ENCODE measurements at places on chromosomes 1 and 21.

- no peak for DNase-seq
Measured at GRCh38 chr1:156945881-156946661, 25.6 kb downstream of the LRRC71 start.

- no peak for DNase-seq
Measured at GRCh38 chr21:44838039-44838895, 20.4 kb upstream of the SUMO3 start.

- DNase-seq: no peak
Measured at GRCh38 chr1:93353286-93353685, 7.6 kb downstream of the DR1 start.

DNA sequence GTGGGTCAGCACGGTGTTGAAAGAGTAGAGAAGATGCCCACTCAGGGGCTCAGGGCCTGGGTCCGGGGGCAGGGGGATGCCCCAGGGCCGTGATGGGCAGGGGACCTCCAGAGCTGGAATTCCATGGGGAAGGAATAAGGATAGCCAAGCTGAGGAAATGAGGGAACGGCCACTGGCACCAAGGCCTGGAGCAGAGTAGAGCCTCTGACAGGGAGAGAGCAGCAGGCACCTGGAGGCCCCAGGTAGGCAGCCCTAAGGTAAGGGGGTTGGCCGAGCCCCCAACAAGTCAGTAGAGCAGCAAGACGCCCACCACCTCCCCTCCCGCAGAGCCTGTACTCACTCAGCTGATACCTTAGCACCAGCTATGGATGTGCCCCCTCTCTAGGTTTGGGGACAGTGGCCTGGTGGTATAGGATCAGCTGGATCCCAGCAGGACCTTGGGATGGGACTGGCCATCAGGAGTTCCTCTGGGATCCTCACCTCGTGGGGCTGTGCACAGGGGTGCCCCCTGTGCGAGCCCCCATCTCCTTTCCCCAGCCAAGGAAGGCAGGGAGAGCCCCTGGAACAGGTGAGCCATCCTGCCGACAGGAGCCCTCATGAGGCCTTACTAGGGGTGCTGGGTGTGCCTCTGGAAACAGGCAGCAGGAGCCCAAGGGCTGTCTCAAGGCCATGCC lies 21.0 kb upstream of the ARF1 start:
- no peak for DNase-seq

- DNase-seq: no peak
Measured at GRCh38 chr1:46420533-46420915, 26.4 kb downstream of the FAAH start.

DNA sequence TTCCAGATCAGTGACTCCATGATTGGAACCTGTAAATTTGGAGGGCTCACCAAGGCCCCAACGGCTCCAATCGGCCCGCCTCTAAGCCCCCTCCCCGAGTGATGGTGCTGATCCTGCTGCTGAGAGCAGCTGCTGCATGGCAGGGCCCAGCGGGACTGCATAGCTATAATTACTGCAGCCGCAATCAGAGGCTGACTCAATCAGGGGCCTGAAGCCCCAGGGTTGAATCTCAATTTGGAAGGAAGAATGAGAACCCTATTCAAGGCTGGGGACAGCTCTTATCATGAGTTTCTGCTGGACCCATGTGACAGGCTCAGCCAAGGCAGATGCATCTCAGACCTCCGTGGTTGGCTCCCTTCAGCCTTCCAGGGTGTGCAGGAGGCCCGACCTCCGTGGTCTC lies 42.8 kb upstream of the MAGOH start:
- no peak for DNase-seq

- no peak for DNase-seq
Measured at GRCh38 chr1:116152950-116153691, 41.9 kb downstream of the MAB21L3 start.

DNA sequence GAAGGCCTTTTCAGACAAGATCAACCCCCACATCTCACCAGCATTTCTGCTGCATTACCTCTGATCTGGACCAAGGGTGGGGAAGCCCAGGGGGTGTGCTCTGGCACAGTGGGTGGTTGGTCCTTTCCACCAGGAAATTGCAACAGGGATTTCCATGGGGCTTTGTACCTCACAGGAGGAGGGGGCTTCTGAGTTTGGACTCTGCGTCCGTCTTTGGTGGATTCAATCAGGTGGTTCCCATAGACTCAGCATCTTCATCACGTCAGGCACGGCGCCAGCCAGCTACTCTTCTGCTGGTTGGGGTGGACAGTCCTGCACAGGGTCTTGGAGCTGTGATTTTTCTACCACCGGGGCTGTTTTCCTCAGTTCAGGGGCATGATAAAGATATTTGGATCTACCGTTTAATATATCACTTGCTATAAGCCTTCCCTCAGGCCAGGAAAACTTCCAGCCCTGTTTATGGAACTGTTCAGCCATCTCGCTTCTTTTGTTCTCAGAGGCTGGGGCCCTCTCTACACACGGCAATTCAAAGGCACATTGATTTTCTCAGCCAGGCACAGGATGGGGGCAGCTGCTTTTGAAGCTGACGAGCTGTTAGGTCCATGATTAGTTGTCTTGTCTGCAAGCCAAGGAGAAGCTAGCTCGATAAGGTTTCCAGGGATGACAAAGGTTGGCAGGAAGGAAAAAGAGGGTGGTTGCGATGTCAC lies 467.3 kb downstream of the CAMTA1 start:
- DNase-seq: no peak

DNA sequence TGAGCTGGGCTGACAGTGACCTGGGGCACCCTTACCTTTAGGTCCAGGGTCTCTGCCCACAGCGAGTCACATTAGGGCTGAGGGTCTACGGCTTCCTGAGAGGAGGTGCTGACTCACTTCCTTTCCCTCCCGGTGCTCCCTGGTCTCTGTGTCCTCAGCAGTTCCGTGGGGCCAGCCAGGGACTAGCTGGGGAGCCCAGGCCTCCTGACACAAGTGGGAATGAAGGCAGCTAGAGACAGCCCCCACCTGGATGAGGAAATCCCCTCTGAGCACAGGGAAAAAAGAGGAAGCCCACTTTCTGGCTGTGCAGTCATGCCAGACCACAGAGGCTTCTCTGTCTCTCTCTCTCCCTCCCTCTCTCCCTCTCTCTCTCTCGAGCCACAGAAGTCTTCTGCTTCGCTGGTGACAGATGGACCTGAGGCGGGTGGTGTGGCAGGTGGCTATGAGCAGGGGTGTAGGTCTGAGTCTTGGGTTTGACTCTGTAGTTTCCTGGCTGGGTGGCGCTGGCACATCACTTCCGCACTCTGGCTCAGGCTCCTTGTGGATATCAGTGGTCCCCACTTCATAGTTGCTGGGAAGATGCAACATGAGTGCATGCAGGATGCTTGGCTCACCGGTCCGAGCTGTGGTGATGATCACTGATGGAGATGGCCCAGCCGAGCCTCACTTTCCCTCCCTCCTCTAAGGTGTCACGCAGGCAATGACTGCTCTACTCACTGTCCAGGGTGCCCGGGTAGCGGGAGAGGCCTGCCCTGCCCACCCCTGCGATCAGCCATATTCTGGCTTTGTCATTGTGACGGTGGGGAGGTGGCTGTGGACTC lies 3.5 kb downstream of the SLC66A1 start:
- DNase-seq: no peak

DNA sequence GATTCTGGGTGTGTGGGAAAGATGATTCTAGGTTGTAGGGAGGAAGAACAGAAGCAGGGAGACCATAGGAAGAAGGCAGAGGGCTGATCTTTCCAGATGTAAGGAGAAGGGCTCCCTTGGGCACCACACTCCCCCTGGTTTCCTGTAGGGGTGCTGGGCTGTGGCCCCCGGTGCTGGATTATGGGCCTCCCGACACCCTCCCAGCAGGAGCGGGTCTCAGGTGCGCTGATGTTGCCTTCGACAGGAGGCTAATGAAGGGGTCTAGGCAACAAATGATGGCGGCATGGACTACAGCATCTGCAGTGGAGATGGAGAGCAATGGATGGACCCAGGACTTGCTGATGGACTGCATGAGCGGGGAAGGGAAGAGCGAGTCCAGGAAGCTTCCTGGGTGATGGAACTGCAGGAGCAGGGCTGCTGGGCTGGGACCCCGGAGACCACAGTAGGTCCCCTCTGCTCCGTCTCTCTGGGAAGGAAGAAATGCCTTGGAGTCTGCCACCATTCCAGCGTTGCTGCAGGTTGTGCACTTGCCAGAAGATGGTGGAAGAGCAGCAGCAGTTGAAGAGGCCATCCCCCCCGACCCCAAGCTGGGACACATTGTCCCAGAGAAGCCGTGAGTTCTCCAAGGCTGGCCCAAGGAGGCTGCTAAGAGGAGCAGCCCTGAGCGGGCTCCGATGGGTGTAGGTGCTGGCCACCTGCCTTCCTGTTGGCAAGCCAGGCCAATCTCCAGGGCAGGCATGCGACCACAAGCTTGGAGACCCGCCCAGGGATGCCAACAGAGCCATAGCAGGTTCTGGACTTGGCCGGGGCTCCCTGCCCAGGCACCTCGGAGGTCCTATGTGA lies 95.4 kb upstream of the VAMP3 start:
- DNase-seq: no peak

- DNase-seq: no peak
Measured at GRCh38 chr1:244085891-244086290, 34.8 kb downstream of the ZBTB18 start.

DNA sequence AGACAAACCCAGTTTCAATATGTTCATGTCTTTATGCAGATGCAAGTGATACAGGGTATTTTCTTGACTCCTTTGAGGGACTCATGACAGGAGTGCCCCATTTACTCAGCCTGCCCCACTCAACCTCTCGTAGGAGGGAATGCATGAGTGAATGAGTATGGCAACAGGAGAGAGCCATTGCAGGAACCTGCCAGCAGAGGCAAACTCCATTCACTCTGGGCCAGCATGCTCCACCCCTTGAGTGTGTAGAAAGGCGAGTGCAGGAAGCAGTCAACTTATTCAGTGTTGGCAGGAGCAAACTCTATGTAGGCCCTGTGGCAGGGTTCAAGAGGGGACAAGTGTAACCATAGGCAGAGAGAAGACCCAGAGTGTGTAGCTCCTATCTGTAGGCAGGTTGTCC lies 1526.3 kb downstream of the PLA2G4A start:
- no peak for DNase-seq

- DNase-seq: no peak
Measured at GRCh38 chr1:44693900-44694299, 19.4 kb downstream of the ARMH1 start.

DNA sequence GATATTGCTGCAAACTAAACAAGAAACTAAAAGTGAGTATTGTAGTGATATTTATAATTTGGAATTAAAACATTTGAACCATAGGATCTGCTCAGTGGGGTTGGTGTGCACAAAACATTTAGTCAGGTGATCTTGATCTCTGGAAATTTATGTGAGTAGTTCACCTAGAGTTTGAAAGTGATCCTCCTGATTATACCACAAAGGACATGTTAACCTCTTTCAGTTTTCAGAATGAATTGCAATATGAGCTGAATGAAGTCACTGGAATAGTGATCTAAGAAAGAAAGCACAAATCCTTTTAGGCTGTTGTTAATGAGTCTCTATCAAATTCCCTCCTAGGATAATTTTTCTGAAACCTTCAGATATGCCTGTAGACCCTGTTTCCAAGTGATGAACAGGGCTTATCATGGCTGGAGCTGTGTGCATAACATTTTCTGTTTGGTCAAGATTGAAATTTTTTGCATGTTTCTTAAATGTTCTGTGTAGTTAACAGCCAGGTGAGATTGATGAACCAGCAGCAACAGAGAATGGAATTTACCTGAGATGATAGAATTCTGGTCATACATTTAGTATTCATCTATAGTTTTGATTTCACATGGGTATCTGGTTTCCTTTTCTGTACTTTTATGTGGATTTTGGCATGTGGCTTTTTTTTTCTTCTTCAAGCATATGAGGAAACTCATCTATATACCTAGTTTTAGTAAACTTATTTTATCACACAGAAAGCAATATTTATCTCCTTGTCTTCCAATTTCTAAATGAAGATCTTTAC lies 25.5 kb downstream of the CDC14A start:
- no peak for DNase-seq

GRCh38 chr1:40036574-40036973 lies 4.0 kb upstream of the CAP1 start:
- no peak for DNase-seq

DNA sequence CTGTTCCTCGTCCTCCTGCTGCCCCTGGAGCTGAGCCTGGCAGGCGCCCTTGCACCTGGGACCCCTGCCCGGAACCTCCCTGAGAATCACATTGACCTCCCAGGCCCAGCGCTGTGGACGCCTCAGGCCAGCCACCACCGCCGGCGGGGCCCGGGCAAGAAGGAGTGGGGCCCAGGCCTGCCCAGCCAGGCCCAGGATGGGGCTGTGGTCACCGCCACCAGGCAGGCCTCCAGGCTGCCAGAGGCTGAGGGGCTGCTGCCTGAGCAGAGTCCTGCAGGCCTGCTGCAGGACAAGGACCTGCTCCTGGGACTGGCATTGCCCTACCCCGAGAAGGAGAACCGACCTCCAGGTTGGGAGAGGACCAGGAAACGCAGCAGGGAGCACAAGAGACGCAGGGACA lies 14.8 kb downstream of the DRAXIN start:
- DNase-seq: no peak

GRCh38 chr1:173297798-173298391 lies 90.8 kb upstream of the TNFSF4 start:
- DNase-seq: peak; percentile 9

DNA sequence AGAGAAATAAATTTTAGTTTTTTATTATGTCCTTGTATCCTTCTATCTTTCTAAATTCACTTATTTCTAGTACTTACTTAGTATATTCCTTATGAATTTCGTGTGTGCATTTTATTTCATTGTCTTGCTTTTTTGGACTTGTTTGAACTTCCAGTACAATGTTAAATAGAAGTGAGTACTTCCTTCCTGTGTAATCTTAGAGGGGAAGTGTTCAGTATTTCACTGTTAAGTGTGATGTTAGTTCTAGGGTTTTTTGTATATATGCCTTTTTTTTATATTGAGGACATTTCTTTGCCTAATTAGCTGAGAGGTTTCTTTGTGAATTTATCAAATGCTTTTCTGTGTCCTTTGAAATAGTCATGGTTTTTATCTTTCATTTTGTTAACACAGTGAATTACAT lies 10.7 kb downstream of the LYPLAL1 start:
- no peak for DNase-seq

DNA sequence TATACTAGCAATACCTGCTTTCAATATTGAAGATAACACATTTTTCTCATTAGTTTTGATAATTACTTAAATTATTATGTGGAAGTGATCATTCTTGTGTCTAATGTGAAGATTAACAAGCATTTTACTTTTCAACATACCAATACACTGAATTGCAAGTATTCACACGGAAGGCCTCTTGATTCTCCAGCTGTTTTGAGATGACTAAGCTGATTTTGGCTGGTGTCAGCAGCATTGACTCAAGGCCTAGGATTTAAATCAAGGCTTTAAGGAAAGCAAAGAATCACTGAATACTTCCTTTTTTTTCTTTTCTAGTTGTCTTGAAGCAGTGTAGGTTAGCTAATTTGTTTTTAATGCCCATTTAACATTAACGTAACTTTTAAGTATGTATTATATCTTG lies 373.7 kb downstream of the SRGAP2C start:
- no peak for DNase-seq

DNA sequence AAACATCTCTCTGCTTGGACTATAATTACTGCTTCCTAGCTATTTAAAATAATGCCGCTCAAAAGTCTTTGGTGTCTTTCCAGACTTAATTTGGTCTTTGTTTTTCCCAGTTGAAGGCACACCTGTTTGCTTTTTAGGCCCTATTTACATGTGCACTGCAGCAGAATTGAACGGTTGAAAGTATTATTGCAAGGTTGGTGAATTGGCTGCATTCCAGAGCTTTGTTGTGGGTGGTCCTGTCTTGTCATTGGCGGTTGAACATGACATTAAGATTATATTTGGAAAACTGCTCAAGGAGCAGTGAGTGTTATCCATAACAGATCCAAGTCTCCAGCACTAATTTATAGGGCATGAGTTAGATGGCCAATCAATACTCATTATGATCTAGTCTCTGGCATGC lies 656.3 kb downstream of the PTPRC start:
- peak; percentile 71 for DNase-seq

GRCh38 chr1:155092131-155092530 lies 13.5 kb downstream of the EFNA3 start:
- DNase-seq: no peak

Measured in DND-41 (cell line).